ENCODE measurements at places on chromosomes 4 and X. TPM values are rescaled to one million over a fixed set of nuclear protein-coding genes. Genes with fewer than 3 reads are reported as not detected.

The HSD17B10 gene
- total RNA-seq: 91.4 TPM

- H3K4me1 ChIP-seq: peaks cover 59% of the 10 kb centered on the region
- H3K4me3 ChIP-seq: no peak overlapping the region
- no peaks in the 10 kb centered on the region for H3K36me3 ChIP-seq
- H3K27ac ChIP-seq: peak overlapping the region; percentile 33
Observed at GRCh38 chr4:71211748-71212147, 127.1 kb upstream of the SLC4A4 start.

- H3K27me3 ChIP-seq: no peaks in the 10 kb centered on the region
- no peak for DNase-seq
- peaks cover 6% of the 10 kb centered on the region for H3K4me1 ChIP-seq
- no peaks in the 10 kb centered on the region for H3K36me3 ChIP-seq
- no peak overlapping the region for H3K27ac ChIP-seq
- no peak overlapping the region for H3K4me3 ChIP-seq
Observed at GRCh38 chr4:10917566-10917965, 233.0 kb upstream of the CLNK start.

GRCh38 chrX:30864383-30864785 is 24.7 kb downstream of the TAB3 start:
- no peaks in the 10 kb centered on the region for H3K4me1 ChIP-seq
- H3K36me3 ChIP-seq: no peaks in the 10 kb centered on the region
- H3K27me3 ChIP-seq: no peaks in the 10 kb centered on the region
- H3K4me3 ChIP-seq: no peak overlapping the region

The MAGEE1 gene
- total RNA-seq: 4.4 TPM

- no peak overlapping the region for H3K27ac ChIP-seq
- no peak overlapping the region for H3K4me3 ChIP-seq
- no peaks in the 10 kb centered on the region for H3K36me3 ChIP-seq
- H3K4me1 ChIP-seq: peaks cover 24% of the 10 kb centered on the region
- no peak for DNase-seq
Observed at GRCh38 chr4:157225096-157225495, 4.6 kb downstream of the GRIA2 start.

DNA sequence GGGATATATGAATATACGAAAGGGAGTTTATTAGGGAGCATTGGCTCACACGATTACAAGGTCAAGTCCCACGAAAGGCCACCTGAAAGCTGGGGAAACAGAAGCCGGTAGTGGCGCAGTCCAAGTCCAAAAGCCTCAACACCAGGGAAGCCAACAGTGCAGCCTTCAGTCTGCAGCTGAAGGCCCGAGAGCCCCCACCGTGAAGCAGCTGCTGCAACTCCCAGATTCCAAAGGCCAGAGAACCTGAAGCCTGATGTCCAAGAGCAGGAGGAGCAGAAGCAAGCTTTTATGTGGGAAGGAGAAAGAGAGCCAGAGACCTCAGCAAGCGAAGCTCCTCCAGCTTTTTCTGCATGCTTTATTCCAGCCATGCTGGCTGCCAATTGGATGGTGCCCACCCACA is 275.8 kb downstream of the PTTG2 start:
- H3K4me3 ChIP-seq: no peak overlapping the region
- no peaks in the 10 kb centered on the region for H3K36me3 ChIP-seq
- DNase-seq: no peak
- H3K27ac ChIP-seq: no peak overlapping the region

- H3K4me3 ChIP-seq: no peak overlapping the region
- H3K27me3 ChIP-seq: no peaks in the 10 kb centered on the region
- peaks cover 2% of the 10 kb centered on the region for H3K36me3 ChIP-seq
- DNase-seq: no peak
- peaks cover 2% of the 10 kb centered on the region for H3K4me1 ChIP-seq
Observed at GRCh38 chr4:78484574-78484973, 67.0 kb upstream of the ANXA3 start.

GRCh38 chrX:23993012-23993633 is 33.9 kb downstream of the KLHL15 start:
- H3K27ac ChIP-seq: no peak overlapping the region
- no peak overlapping the region for H3K4me3 ChIP-seq
- no peak for DNase-seq
- peaks cover 24% of the 10 kb centered on the region for H3K36me3 ChIP-seq
- H3K4me1 ChIP-seq: peaks cover 5% of the 10 kb centered on the region
- no peaks in the 10 kb centered on the region for H3K27me3 ChIP-seq

The QRFPR gene
- total RNA-seq: not detected

GRCh38 chrX:120719622-120720021 is 89.8 kb upstream of the C1GALT1C1 start:
- no peak overlapping the region for H3K4me3 ChIP-seq
- H3K36me3 ChIP-seq: peaks cover 3% of the 10 kb centered on the region
- no peak for DNase-seq

- no peak for DNase-seq
- H3K27me3 ChIP-seq: peaks cover 2% of the 10 kb centered on the region
- H3K27ac ChIP-seq: no peak overlapping the region
- H3K4me3 ChIP-seq: no peak overlapping the region
- no peaks in the 10 kb centered on the region for H3K36me3 ChIP-seq
- no peaks in the 10 kb centered on the region for H3K4me1 ChIP-seq
Observed at GRCh38 chr4:1500966-1501753, 94.9 kb upstream of the NKX1-1 start.

GRCh38 chr4:87033902-87034301 is 99.1 kb downstream of the AFF1 start:
- H3K4me3 ChIP-seq: no peak overlapping the region
- H3K4me1 ChIP-seq: peaks cover 23% of the 10 kb centered on the region
- no peak for DNase-seq

Measured in chondrocyte (in vitro differentiated cells).